ENCODE measurements at places on chromosomes 16 and 17.
A peak's percentile ranks its signal among the peaks of the same experiment; 100 is the strongest.

DNA sequence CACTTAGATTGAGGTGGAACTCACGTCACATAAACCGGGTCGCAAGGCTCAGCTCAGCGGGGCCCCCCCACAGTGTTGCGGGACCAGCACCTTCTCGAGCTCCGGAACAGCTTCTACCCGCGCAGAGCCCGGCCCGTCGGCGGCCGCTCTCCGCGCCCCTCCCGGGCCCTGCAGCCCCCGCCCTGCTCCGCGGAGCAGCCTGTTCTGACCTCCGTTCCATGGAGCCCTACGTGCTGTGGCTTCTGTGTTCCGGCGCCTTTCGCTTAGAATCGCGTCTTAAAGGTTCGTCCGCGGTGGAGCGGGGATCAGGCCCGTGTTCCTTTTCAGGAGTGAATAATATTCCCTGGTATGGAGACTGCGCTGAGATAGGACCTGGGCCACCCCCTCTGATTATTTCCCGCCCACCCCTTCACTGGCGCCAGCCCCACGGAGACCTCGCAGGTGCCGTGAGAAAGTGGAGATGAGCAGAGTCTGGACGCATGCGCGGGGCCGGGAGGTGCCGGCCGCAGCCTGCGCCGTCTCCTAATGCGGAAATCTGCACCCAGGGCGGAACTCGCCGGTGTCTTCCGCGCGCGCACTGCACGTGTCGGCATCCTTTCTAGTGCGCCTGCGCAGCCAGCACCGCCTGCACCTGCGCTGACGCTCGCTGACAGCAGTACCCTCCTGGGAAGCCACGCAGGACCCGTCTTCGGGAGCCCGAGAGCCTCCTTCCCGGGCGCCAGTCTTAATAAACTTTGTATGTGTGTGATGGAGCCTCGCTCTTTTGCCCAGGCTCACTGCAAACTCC is 30.9 kb downstream of the ZNF778 start:
- no peak for ATAC-seq

- no peak for ATAC-seq
Observed at GRCh38 chr17:9268546-9268945, 247.2 kb downstream of the NTN1 start.

DNA sequence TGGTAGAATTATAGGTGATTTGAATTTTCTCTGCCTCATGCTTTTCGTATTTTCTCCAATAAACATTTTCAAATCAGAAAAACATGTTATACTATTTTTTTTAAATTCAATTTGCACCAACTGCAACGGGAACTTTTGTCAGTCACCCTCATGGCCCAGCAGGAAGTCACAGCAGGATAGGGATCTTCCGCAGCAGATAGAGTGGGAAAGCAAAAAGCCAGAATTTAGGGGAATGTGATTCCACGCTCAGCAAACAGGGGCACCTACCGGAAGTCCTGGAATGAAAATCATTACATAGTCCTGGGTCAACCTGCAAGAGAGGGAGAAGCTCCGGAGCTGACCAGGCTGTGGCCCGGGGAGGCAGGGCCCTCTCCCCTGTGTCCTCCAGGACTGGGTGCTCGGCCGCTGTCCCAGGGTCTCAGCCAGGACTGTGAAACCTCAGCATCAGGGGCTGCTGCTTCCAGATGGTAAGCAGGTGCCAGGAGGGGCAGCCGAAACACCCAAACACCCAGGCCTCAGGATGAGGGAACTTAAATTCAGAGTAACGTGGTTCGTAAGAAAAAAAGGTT is 3.9 kb downstream of the SLC47A2 start:
- ATAC-seq, result no peak

DNA sequence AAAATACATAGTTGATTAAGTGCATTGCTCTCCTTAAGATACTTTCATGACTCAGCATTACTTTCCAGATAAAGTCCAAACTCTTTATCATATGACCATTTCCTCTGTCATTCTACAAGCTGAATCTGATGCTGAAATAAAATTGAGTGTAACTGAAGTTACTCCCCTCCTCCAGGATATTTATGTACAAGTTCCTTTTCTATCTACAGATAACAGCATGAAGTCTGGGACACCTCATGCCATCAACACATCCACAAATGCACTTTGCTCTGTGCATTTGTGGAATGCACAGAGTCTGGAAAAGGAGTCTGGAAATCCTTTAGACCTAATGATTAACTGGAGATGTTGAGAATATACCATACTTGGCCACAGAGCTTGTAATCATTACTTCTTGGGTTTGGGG is 60.5 kb downstream of the ACSM2B start:
- ATAC-seq, result no peak

DNA sequence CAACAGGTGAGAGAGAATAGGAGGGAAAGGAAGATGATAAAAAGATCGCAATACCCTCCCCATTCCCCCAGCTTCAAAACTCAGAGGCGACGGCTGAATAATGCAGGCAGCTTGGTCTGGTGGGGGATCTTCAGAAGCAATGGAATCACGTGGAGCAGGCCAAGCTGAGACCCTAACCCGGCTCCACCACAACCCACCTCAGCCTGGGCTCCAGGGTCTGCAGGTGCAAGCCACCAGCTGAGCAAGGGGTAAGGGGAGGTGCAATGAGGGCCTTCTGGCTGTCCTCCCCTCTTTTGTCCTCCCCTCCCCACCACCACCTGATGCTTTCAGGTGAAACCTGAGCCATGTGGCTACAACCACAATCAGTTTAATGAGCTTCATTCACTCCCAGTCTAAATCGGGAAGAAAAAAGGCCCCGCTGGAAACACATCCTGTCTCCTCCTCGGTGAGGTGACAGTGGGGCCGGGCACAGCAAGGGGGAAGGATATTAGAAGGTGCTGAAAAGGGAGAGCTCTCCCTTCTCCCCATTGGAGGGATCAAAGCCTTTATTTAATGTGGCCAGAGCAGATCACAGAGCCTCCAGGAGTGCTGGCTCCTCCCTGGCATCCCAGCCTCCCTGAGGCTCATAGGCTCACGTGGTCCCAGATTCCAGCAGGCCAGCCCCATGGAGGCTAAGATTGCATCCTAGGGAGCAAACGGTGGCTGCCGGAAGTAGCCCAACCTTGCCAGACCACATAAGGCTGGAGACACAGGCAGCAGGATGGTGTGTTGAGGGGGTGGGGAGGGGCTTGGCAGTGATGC is 261.0 kb downstream of the SOX9 start:
- ATAC-seq, result no peak

GRCh38 chr16:65201511-65201910 is 79.6 kb upstream of the CDH11 start:
- ATAC-seq, result no peak

DNA sequence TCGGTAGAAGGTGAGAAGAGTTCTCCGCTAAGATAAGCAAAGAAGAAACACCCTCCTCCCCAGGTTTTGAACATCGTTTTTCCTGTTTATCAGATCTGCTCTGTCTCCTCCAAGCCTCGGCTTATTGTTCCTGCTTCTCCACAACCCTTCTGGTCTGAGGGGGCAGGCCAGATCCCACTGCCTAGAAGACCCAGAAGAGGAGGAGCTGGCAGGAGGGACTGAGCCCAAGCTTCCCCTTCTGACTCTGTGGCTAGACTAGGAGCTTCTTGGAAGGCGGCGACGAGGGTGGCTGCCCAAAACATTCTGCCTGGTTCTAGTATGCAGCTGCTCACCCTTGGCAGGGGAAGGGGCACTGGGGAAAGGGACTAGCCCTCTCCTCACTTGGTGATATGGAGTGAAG is 5.2 kb upstream of the HOXB5 start:
- ATAC-seq, result no peak

DNA sequence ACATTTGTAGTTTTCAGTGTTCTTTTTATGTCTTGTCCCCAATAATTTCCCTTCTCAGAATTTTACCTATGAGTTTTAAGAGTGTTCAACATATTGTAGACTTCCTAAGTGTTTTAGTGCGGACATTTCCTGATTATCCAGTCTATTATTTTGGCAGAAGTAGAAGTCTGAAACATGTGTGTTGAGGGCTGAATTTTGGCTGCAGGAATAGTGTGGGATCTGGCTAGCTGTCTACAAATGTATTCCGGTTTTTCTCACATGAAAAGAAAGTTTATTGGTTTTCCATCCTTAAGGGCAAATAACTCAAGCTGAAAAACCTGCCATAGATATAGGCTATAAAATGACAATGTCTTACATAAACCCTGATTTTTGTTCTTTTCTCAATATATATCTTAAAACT is 33.0 kb upstream of the CA10 start:
- ATAC-seq, result no peak

GRCh38 chr17:43627653-43628052 is 34.1 kb downstream of the MEOX1 start:
- no peak for ATAC-seq

- no peak for ATAC-seq
Observed at GRCh38 chr17:28343491-28343932, 8.0 kb downstream of the TNFAIP1 start.

DNA sequence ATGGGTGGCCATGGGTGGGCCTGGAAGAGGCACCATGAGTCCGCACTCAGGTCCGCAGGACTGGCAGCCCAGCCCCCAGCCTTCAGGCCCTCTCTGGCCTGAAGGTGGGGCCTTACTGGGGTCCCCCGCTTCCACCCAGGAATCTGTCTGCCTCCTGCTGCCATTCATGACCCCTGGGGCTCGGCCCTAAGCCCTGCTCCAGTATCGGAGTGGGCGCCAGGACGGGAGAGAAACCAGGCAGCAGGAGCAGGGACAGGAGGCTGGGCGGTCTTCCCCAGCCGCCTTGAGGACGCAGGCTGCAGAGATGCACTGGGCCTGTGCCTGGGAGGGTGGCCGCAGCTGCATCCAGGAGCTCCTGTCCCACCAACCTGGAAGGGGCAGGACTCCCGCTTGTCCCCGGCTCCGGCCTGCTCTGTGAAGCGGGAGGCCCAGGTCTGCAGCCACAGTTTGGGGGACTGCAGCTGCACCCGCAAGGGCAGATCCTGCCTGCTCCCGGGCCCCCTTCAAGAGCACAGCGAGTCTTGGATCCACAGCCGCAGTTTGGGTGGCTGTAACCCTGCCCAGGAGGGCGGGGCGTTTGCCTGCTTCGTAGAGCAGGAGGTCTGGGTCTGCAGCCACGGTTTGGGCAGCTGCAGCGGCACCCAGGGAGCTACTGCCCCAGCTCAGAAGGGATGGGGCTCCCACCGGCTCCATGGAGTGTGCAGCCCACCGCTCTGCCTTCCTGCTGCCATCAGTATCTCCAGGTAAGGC is 81.8 kb upstream of the DNAJA2 start:
- no peak for ATAC-seq

- ATAC-seq, result no peak
Observed at GRCh38 chr17:80803451-80804428, 187.9 kb upstream of the CHMP6 start.

- peak; percentile 81 for ATAC-seq
Observed at GRCh38 chr16:11105038-11105903, 150.7 kb downstream of the SOCS1 start.

DNA sequence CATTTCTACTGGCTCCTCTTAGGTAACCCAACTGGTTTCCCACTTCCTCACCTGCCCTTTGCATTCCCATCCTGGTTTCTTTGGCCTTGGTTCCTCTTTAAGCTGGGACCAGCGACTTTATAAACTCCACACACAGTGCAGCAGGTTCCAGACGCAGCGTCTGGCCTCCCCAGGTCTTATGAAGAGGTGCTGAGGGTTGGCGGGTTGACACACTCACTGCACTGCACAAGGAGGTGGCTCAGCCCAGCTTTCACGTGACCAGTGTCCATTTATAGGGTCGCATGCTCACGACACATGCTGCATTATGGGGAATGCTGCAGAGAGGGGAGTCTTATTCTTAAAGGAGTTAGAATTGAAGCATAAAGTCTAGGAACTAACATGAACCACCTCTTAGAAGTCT is 70.8 kb downstream of the ZFHX3 start:
- no peak for ATAC-seq

DNA sequence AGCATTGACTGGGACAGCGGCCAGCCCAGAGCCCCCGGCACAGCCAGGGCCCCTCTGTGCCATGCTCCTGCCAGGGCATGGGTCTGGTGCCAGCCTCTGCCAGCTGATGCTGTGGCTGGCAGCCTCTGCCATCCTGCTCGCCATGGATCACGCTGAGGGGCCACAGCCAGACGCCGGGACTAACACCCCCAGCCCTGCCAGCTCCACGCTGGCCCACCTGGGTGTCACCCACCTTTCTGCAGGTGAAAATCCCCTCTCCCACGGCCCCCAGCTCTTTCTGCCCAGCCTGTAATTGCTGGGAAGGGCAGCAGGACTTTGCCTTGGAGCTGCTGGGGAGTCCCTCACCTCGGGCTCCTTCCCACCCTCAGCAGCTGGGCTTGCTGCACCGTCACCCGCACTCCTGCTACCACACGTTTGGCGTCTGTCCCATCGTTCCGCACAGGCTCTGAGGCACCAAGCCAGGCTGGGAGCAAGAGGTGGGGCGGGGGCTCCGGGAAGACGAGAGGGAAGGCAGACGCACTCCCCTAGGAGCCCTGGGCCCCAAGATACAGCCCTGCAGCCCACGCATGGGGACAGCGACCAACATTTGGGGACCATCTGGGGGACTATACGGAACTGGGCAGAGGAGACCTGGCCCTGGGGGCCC is 42.0 kb upstream of the ACSF3 start:
- no peak for ATAC-seq

- ATAC-seq, result peak; percentile 81
Observed at GRCh38 chr17:56842577-56842976, 8.6 kb downstream of the DGKE start.

- ATAC-seq, result no peak
Observed at GRCh38 chr17:50459756-50460155, 8.9 kb downstream of the CHAD start.

- no peak for ATAC-seq
Observed at GRCh38 chr16:89621698-89622409, 8.4 kb downstream of the DPEP1 start.

- no peak for ATAC-seq
Observed at GRCh38 chr17:41026715-41027471, at the start of gene KRTAP1-5. Gene KRTAP1-5 (minus strand): TSS chr17:41027208. CDS start chr17:41027155, 53 bp downstream.

GRCh38 chr17:81002409-81003361 is 11.0 kb downstream of the CHMP6 start:
- peak; percentile 48 for ATAC-seq

DNA sequence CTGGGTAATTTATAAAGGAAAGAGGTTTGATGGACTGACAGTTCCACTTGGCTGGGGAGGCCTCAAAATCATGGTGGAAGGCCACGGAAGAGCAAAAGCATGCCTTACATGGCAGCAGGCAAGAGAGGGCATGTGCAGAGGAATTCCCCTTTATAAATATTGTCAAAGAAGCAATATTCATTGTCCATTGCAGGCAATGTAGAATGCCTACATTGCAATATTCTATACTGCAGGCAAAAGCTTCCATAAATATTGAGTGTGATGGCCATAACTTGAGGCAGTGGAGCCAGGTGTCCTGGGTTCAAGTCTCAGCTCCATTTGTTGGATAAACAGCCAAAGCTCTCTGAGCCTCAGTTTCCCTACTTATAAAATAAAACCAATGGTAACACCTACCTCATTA is 322.3 kb downstream of the SHISA9 start:
- no peak for ATAC-seq

- peak; percentile 23 for ATAC-seq
Observed at GRCh38 chr16:8863594-8864424, 5.0 kb downstream of the CARHSP1 start.

DNA sequence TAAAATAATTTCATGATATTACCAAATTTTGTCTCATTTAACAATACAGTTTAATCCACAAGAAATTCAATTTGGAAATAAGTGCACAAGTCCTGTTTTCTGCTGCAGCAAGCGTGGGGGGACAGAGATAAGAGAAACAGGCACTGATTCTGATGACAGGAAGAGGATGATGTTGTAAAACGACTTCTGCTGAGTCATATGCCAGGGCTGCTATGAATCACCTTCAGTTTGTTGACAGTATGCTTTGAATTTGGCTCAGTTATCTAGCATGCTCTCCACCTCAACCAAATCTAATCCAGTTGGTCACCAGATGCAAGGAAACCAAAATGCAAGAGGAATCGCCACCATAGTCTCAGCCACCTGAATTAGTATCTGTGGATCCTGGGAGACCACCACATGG is 244.1 kb upstream of the MON1B start:
- ATAC-seq, result peak; percentile 86

All from SK-N-SH treated with all-trans-retinoic acid at 6 μM for 48 hours (cell line).